Stimulated activated CD4-positive, alpha-beta T cell treated with anti-CD3 and anti-CD28 coated beads, Interleukin-2, amount 100 ng/mL, for 24 hours (primary cell): ENCODE measurements at places on chromosomes 11 and 22.

- no peak for DNase-seq
Observed at GRCh38 chr11:4068962-4069361, 25.6 kb upstream of the RRM1 start.

DNA sequence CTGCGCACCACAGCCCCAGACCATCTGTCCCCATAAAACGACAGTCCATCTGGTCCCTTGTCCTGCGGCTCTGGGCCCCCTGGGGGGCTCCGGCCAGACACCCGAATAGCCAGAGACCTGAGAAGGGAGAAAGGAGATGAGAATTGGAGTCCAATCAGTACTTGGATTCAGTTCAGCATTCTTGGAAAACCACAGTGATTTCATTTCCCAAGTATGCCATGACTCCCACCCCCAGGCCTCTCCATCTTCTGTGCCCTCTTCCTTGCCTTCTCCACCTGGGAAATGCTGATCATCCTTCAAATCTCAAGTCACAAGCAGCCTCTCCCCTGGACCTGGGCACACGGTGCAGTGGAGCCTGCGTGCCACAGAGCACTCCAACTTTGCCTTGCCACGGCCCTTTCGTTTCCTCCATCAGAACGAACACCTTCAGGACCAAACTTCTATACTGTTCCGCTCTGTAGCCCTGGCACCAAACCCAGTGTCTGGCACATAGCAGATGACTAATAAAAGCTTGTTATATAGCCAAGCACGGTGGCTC, 10.9 kb upstream of the MFNG start:
- no peak for DNase-seq

- DNase-seq = no peak
Observed at GRCh38 chr11:100876815-100877520, 189.9 kb downstream of the ARHGAP42 start.

DNA sequence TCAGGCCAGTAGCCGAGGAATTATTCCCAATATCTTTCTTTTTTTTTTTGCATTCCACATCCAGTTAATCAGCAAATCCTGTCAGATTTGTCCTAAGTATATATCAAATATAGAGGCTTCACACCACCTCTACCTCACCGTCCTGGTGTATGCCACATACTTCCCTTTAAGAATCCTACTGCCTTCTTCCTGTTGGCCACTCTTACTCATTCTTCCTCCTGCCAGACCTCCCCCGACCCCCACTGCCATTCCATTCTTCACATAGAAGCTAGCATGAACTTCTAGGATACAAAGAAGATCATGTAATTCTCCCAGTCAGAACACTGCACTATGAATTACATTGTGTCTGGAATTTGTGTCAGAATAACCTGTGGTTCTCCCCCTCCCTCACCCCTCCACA, 89.5 kb downstream of the TRIM44 start:
- DNase-seq = no peak

GRCh38 chr11:18248561-18248960, at the start of gene SAA2:
TSS of gene SAA2 (minus strand) at chr11:18248668. CDS start at chr11:18248011, 657 bp downstream.
- no peak for DNase-seq

GRCh38 chr11:83140691-83141455, 16.1 kb upstream of the PCF11 start:
- no peak for DNase-seq

GRCh38 chr22:32546496-32546895, 71.9 kb downstream of the FBXO7 start:
- DNase-seq = no peak

DNA sequence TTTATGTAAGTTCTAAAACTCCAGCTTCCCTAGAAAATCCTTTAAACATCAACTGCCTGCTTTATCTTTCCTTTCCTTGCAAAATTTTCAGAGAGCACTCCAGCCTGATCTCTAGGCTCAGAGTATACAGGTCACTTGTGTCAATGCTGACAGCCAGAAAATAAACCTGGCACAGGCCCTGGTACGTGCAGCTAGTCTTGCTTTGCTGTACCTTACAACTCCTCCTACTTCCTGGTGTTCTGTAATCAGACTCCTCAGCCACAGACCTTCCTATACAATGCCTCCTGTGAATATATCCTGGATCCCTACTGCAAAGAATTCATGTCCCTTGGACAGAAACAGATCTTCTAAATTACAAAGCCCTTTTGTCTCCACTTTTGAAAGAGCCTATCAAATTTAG, 24.2 kb upstream of the TMEM123 start:
- DNase-seq = peak; percentile 29

GRCh38 chr11:17519061-17519885, 24.9 kb downstream of the USH1C start:
- no peak for DNase-seq

DNA sequence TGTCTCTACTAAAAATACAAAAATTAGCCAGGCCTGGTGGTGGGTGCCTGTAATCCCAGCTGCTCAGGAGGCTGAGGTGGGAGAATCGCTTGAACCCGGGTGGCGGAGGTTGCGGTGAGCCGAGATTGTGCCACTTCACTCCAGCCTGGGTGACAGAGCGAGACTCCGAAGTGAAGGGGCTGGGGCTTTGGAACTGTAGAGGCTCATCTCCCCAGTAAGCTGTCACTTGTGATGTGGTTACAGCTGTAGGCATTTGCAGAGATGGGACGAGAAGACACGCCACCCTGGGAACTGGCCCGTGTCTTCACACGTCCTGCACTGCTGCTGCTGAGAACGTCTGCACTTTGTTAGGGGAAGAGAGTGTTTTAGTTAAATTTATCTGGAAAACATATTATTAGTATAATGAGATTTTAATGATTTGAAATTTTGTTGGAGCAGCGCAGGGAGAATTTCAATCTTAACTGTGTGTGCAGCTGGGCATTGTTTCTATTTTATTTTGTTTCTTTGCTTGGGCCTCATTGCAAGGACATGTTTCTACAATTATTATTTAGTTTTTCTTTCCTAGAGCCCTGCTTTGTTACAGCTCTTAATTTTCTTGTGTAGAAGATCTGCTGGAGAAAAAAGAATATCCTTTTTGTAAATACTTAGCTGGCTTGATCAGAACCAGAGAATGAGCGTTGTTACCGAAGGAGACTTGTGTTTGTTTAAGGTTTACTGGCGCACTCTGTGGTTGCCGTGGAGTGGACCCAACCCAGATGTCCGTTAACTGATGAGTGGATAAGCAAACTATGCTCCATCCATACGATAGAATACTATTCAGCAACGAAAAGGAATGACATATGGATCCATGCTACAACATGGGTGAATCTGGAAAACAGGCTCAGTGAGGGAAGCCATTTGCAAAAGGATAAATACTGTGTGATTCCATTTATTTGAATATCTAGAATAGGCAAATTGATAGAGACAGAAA, 18.4 kb downstream of the PARVB start:
- no peak for DNase-seq

DNA sequence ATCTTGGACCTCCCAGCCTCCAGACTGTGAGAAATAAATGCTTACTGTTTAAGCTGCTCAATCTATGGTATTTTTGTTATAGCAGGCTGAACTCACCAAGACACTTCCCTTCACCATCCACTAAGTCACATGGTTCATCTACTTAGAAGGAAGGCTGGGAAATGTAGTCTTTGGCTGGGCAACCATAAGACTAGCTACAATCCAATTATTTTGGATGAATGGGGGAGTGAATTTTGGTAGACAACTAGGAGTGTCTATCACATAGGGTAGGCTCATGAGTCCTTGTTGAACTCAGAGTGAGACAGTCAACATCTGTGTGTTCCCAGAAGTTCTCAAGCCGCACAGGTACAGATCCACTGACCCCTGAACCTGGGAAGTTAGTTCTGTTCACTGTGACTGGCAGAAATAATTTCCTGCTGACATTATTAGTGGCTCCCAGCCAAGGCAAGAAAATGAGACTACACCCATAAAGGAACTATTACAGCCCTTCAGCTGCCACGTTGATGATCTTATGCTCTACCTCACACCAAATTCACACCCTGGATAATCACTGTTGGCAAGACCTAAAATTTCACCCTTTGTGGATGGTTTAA, 3.1 kb upstream of the SLC35C1 start:
- DNase-seq = no peak

DNA sequence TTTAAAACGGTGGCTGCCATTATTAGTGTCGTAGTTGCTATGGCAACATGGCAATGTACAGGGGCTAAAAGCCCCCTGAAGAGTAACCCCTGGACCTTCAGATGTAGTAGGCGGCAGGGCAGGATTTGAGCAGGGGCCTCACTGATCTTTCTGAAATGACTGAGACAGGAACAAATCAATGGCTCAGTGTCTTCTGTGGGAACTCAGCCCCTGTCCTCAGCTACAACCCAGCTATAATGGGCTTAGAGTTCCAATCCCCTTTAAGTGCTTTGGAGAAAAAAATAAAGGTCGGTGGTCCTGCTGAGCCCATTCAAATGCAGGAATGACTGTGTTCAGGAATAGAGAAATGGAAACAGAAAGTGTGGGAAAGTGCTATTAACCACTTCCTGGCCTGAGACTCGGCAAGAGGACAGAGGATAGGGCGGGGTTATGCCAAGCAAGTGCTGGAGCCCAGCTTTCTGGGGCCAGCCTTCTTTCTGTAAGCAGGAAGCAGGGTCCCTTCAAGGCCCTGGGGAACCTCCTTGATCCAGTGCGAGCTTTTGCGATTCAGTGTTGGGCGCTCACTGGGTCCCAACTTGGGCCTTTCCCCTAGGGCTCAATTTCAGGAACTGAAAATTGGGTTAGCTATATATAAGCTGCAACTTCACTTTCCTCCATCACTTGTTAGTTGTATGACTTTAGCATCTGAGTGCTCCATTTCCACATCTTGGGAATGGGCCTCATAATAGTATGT, 6.1 kb upstream of the CD82 start:
- DNase-seq = no peak

- DNase-seq = no peak
Observed at GRCh38 chr22:29912605-29913398, 29.8 kb downstream of the MTMR3 start.

DNA sequence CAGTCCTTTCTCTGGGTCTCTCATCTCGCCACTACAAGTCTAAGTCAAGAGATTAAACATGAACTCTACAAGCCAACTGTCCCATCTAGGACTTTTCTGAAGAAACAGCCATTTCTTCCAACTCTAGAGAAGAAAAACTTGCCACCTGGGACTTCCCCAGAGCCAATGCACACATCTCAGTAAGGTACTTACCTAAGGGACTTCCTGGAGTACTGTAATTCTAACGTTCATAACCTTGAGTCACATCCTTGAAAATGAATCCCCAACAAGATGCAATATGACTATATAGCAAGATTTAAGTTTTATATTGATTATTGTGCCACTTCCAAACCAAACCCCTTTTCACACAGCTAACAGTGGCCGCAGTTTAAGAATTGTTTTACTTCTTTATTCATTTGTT, 11.9 kb upstream of the ISX start:
- DNase-seq = no peak

GRCh38 chr11:11882539-11882938, 40.8 kb downstream of the USP47 start:
- no peak for DNase-seq

DNA sequence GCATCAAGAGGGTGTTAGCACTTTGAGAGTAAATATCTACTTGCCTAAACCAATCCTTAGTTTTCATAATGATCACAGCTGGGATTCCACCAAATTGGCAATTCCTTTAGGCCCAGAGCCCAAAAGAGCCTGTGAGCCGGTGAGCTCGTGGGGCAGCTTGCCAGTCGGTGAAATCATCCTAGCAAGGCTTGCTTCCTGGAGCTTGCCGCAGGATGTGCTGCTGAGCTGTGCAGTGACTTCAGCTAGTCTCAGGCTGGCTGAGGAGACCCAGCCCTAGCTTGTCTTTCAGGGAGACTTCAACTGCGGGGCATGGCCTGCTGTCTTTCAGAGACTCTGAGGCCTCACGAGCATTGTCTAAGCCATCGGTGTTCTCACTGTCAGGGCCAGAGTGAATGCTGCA, 73.6 kb upstream of the SUSD2 start:
- DNase-seq = peak; percentile 9

DNA sequence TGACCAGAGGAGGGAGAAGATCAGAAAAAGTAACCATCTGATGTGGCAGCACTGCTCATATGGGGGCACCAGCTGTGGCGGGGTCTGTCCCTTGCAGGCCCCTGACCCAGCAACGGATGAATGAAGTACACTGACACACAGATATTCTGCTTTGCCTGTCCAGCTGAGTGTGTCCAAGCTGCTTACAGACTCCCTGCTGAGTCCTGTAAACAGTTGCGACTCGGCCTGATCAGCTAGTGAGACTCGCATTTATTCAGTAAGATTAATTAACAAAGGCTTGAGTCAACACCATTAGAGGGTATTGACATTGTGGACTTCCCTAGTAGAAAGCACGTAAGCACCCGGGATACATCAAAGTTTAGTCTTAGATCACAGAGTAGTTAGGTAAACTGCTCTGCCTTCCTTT, 15.3 kb upstream of the OR10D3 start:
- DNase-seq = no peak

DNA sequence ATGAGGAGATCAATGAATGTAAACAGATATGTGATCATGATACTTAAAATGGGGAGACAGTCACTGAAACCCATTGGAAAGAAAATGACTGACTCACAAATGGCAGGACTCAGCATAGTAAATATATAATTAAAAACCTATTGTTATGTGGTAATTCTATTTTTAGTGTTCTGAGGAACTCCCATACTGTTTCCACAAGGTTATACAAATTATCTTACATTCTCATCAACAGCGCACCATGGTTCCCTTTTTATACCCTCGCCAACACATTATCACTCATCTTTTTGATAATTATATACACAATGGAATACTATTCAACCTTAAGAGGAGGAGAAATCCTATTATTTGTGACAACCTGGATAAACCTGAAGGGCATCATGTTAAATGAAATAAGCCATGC, 17.1 kb downstream of the OR5B21 start:
- no peak for DNase-seq

DNA sequence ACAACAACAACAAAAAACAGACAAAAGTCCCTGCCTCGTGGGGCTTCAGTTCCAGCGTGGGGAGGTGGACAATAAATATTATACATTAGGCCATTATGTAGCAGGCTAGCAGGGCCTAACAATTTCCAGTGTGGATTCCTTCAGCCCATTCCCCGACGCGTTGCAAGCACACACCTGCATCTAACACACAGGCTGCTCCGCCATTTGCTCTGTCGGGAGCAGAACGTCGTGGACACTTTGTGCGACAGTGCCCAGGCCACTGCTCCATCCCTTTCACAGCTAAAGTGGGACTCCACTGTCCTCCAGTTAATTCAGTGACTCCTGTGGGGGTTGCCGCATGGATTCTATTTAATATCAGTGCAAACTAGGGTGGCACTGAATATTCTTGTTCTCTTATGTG, 10.9 kb upstream of the FGF3 start:
- DNase-seq = no peak

- no peak for DNase-seq
Observed at GRCh38 chr11:64092111-64092760, 56.5 kb downstream of the FLRT1 start.
